NCI-H1930 (cell line): ENCODE measurements at places on chromosomes 1 and 21.

- no peak for DNase-seq
Observed at GRCh38 chr1:19169642-19170041, 40.4 kb downstream of the UBR4 start.

GRCh38 chr1:59417406-59417805 lies 120.5 kb downstream of the FGGY start:
- DNase-seq, result no peak

- DNase-seq, result no peak
Observed at GRCh38 chr1:161440312-161440894, 64.9 kb upstream of the FCGR2A start.

- no peak for DNase-seq
Observed at GRCh38 chr1:57258557-57259325, 165.1 kb downstream of the DAB1 start.

DNA sequence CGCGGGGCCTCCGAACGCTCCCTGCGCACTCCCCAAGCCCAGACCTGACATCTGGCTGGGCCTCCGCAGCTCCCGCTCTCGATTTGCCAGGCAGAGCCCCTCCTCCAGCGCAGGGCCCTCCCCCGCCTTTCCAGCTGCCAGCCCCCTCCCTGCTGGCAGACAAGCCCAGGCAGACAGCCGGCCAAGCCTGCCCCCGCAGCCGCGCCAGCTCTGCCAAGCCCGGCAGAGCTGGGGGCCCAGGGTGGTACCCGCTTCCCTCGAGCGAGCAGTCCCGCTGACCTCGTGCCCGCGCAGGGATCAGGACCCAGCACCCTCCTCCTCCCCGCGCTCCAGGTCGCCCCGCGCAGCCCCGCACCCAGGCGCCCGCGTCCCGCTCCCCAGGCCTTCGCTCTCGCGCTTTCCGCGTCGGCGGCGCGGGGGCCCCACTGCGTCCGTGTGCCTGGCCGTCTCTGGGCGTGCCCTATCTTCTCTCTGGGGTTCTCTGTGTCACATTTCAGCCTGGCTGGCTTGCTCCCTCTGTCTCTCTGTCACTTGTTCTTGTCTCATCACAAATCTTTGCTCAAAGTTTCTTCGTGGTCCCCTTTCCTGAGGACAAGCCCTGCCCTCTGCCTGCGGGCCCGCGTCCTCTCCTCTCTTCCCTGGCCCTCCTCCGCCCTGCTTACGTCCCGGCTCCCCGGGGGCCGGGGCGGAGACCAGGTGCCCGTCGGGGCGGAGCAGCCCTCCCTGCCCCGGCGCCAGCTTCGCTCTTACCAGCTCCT lies 580 bp downstream of the INKA2 start:
- DNase-seq, result peak; percentile 28

DNA sequence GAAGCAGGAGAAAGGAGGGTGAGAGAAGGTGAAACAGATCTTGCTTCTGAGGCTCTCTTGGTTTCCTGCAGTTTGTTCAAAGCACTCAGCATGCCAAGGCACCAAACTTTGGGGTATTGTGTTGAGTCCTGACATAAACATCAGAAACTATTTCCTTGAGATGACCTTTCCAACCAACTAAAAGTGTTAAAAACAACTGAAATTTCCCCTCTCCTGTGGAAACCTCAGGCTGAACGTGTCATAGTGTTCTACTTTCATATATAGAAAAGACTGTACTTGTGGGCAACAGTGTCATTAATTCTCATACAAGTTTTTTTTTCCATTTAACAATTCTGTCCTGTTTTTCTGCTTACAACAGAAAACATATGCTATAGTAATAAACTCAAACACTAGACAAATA lies 6.3 kb upstream of the LYST start:
- DNase-seq, result no peak

- no peak for DNase-seq
Observed at GRCh38 chr21:39232861-39233291, 49.6 kb upstream of the PSMG1 start.

- no peak for DNase-seq
Observed at GRCh38 chr21:38228115-38228514, 28.7 kb upstream of the KCNJ15 start.

GRCh38 chr1:247335882-247336281 lies 4.2 kb upstream of the ZNF496 start:
- no peak for DNase-seq

GRCh38 chr21:35645991-35646390 lies 414.3 kb downstream of the SETD4 start:
- no peak for DNase-seq

DNA sequence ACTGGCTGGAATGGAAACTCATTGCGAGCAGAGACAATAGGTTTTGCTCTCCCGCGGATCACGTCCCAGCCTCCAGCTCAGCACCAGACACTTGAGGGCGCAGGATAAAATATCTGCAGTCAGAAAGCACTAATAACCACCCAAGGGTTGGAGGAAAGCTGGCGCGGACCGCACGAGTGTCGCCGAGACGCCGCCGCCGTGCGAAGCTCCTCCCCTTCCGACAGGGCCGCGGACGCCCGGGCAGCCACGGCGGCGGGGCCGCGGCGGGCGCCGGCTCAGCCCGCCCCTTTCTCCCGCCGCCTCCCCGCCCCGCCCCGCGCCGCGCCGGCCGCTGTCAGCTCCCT lies at the start of gene CMPK1:
Gene CMPK1 (plus strand): TSS at position 213 of the 344 bp plus-strand sequence. CDS start 156 bp downstream, outside the sequence.
- DNase-seq, result peak; percentile 58

- DNase-seq, result peak; percentile 18
Observed at GRCh38 chr1:19154876-19155275, 55.2 kb downstream of the UBR4 start.

GRCh38 chr1:224541072-224541790 lies 74.9 kb upstream of the CNIH3 start:
- no peak for DNase-seq

DNA sequence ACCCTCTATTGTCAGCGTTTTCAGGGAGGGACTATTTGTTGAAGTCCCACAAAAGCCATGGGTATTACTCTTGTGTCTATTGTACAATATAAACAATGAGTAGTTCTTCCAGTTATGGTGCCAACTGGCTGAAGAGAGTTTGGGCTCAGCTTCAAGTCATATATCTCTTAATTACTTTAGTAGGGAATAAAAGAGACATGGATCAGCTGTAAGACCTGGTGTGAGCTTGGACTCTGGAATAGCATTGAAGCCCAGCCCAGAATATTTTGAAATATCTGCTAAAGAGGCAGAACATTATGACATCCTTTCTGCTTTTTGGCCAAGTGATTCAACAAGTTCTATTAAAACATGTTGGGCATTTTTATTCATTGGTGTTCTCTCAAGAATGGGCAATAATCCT lies 224.9 kb downstream of the BACH1 start:
- DNase-seq, result no peak

- DNase-seq, result no peak
Observed at GRCh38 chr1:178294654-178295053, 200.8 kb downstream of the RASAL2 start.

DNA sequence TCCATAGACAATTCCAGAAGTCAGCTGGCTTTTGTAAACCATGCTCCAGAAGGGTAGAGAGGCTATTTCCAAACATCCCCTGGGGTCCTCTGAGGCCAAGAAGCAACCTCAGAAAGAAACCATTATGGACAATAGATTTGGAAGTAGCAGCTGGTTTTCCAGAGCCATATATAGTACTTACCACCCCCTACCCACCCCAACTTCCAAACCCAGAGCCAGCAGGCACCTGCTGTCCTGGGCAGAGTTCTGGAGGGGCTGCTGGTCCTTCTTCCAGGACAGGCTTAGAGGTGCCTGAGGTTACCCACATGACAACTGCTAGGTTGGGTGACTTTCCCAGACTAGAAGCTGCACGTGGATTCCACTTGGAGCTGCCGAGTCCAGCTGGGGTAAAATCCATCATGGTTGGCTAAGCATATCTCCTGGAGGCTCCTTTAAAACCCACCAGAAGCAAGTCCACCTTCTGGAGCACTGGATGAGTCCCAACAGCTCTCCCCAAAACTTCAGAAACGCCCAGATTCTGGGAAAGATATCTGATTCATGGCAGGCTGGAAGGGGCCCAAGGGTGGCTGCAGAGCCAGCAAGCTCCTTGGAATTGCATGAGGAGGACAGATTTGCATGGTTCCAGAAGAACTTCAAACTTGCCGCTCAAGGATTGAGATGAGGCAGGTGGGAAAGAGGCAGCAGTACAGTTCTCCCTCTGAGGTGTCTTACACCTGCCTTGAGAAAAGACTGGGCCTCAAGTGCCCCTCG lies 5.8 kb downstream of the MYCL start:
- DNase-seq, result no peak

DNA sequence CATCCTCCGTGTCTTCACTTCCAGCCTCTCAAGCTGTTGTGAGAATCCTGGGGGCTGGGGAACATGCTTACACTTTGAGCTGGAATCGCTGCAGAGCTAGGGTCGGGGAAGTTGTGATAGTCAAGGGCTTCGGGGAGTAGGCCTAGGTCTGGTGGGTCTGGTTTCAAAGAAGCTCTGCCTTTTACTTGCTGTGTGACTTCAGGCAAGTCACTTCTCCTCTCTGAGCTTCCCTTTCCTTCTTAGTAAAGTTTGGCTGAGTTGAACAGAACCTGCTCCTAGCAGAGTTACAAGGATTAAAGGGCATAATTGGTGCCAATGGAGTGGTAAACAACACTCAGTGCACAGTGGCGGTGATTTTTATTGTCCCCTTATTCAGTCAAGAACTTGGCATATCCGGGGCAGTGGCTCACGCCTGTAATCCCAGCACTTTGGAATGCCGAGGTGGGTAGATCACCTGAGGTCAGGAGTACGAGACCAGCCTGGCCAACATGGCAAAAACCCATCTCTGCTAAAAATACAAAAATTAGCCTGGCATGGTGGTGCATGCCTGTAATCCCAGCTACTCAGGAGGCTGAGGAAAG lies 25.7 kb downstream of the ARHGEF19 start:
- DNase-seq, result no peak

GRCh38 chr1:152224093-152224492 lies at the start of gene HRNR:
HRNR (minus strand) TSS chr1:152224193; CDS start chr1:152223253, 940 bp downstream.
- DNase-seq, result no peak

DNA sequence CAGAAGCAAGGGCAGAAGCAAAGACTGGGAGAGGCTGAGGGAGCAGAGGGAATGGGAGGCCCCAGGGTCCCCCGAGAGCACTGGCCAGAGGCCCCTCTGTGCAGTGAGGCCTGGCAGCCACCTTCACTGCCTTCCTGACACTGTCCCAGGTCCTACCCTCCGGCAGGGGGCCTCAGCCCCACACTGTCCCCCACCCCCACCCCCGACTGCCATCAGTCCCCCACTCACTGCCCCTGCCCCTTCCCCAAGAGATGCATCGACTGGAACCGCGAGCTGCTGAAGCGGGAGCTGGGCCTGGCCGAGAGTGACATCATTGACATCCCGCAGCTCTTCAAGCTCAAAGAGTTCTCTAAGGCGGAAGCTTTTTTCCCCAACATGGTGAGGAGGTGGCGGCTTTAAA lies 13.0 kb upstream of the PADI6 start:
- DNase-seq, result no peak

DNA sequence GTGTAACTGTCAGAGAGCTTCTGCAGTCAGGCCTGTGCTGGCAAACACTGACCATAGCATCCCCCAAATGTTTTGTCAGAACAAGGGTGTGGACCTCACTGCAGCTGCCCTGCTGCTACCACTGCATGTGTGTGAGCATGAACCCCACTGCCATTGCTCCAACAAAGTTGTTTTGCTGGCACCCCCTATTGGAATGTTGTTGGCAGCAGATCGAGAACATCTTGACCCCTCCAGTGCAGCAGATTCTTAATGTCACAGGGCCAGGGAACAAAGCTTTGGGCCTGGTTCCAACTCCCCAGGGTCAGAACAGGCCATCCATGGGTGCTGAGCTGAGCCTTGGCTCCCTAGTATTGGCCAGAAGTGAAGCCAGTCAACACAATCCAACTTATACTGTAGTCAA lies 1537.4 kb downstream of the NCAM2 start:
- no peak for DNase-seq

- DNase-seq, result no peak
Observed at GRCh38 chr1:26081267-26082019, 14.0 kb upstream of the TRIM63 start.

DNA sequence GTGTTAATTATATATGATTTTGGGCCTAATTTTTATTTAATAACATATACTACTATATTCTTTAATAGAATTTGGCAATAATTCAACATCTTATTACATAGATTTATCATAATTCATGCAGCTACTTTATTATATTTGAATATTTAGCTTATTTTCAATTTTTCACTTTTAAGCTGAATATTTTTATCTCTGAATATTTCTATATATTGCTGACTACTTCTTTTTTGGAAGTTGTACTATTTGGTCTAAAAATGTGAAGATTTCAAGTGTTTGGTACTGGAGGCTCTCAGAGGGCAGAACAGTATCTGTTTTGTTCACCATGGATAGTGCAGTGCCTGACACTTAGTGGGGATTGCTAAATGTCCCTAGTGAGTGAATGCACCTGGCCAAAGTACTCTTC lies 389.5 kb downstream of the RYR2 start:
- DNase-seq, result no peak

DNA sequence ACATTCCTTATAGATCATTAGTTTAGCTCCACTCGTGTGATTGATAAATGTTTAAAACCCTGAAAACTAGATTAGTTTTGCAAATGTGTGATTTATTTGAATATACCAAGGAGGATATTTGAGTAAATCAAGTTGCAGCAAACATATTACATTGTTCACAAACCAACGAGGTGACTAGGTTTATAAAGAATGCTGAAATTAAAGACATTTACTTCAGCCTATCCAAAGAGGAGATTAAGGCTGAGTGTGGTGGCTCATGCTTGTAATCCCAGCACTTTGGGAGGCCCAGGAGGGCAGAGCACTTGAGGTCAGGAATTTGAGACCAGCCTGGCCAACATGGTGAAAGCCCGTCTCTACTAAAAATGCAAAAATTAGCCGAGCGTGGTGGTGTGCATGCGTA lies 34.1 kb downstream of the VTCN1 start:
- no peak for DNase-seq

DNA sequence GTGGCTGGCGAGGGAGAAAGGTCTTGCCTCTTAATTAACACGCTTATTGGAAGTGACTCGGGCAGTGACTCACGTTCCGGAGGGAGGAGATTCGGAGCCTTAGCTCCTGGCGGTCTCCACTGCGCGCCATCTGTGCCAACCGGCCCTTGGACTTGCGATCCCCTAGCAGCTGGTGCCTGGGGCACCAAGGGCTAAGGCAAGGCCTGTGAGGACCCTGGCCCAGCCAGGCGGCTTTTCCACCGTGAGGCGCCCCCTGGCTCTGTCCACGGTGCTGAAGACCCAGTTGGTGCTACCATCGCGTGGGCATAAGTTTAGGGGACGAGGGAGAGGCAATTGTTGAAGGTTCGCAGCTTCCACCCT lies 1.3 kb upstream of the SYT6 start:
- no peak for DNase-seq

GRCh38 chr1:28779751-28780408 lies 32.1 kb upstream of the OPRD1 start:
- DNase-seq, result no peak

DNA sequence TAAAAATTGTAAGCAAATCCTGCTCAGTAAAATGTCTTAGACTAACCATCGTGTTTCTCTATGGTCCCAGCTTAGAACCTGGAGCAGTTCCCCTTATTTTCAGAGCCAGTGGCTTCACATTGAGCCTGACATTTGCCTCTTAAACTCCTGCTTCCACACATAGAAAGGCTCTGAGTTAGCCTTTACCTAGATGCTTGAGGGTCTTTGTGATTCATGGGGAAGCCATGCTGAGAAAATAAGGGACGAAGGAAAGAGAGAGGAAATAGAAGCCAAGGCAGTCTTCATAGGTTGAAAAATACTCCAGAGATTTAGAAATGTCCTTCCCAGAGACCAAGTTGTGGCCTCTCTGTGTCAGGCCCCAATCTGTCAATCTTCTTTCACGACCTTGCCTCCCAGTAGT lies 16.1 kb upstream of the RBBP5 start:
- DNase-seq, result no peak

- no peak for DNase-seq
Observed at GRCh38 chr1:2785631-2786328, 15.7 kb downstream of the TTC34 start.
